ENCODE measurements at places on chromosomes 6 and 20. TPM values are rescaled to one million over a fixed set of nuclear protein-coding genes. Genes with fewer than 3 reads are reported as not detected.

- DNase-seq = no peak
Measured at GRCh38 chr6:132650429-132650828, 8.6 kb downstream of the TAAR1 start.

DNA sequence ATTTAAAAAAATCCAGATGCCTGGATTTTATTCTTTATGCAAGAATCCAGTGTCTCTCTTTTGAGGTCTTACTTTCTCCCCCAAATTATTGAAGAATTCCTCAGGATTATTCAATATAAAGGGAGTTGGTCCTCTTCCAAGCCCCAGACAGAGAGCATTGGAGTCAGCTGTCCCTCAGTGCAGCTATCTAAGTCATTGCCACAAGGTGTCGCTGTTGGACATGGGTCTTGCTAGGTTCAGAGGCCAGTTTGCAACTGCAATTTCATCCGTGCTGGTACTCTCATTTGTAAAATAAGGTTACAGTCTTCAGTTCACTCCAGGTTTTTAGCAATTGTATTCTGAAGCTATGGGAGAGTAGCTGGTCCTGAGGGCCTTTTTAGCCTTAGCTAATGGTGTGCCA is 27.8 kb downstream of the CCN2 start:
- peak; percentile 61 for DNase-seq

- no peak for DNase-seq
Measured at GRCh38 chr20:47817573-47817972, 32.3 kb upstream of the SULF2 start.

DNA sequence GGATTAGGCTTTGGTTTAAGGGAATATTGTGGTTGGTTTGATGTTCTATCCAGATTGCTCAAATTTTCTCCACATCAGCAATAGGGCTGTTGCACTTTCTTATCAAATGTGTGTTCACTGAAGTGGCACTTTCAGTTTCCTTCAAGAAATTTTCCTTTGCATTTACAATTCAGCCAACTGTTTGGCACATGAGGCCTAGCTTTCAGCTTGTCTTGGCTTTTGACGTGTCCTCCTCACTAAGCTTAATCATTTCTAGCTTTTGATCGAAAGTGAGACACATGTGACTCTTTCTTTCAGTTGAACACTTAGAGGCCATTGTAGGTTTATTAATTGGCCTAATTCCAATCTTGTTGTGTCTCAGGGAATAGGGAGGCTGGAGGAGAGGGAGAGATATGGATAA is 104.8 kb downstream of the FLRT3 start:
- DNase-seq = no peak

GRCh38 chr6:75863001-75863400 is 114.0 kb downstream of the MYO6 start:
- no peak for DNase-seq

DNA sequence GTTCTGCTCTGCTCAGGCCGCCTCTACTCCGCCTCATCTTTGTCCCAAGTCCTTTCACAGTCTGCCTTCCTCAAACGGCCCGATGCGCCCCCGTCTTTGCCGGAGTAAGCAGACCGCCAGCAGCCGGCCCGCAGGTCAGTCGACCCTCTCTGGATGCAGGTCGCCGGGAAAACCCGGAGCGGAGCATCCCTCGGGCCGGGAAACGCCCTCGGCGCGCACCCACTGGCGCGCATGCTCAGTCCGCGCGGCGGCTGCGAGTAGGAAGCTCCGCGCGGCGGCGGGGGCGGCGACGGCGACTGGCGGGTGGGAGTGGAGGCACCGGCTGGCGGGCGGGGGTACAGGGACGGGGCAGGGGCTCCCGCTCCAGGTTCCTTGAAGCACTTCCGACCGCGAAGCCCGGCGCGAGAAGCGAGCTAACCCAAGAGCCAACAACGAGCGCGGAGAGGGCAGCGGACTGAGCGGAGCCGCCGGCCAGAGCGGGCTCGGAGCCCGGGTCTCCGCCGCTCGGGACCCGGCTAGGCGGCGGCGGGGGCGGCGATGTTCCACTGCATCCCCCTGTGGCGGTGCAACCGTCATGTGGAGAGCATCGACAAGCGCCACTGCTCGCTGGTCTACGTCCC is at the start of gene LRRC1:
Gene LRRC1 (plus strand): TSS at position 286 of the 620 bp plus-strand sequence. CDS start 252 bp downstream, at position 538.
- peak; percentile 89 for DNase-seq

GRCh38 chr6:167485186-167485978 is 160.5 kb downstream of the TTLL2 start:
- DNase-seq = no peak

DNA sequence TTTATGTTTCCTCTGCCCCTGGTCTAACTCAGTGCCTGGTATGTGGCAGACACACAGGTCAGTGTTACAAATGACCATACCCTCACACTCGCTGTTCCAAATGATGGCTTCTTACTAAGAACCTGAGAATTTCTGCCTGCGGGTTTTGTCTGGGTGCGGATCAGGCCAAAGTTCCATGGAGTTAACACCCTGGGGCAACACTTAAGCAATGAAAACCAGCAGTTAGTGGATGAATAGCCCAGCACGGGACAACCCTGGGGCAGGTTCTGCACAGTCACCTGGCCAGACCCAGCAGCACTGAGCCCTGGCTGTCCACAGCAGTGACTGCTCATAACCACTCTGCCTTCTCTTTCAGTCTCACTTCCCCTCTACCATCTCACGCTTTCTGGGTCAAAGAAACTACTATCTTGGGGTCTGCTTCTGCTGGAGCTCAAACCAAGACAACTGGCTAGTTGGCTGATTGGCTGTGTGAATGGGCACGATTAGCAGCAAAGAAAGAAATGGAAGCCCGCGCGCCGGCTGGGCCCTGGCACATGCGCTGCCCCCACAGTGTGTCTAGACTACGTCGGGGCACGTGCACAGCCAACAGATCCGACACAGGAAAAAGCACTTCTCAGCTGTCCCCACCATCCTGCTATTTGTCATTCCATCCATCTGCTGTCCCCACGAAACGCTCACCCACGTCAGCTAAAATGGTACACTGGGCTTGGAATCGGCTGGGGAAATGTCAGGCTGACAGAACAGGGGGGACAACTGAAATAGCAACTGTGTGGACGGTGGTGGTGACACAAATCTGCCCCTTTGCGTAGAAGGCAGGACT is 36.6 kb downstream of the MGME1 start:
- DNase-seq = no peak

PLCB1 gene
- 1.9 TPM for total RNA-seq

EXOC2 gene
- total RNA-seq = 31.9 TPM

GRCh38 chr6:13429406-13429753 is 58.0 kb downstream of the GFOD1 start:
- no peak for DNase-seq

- DNase-seq = peak; percentile 61
Measured at GRCh38 chr20:31569163-31570020, 35.7 kb upstream of the ID1 start.

PEDS1 gene
- 30.3 TPM for total RNA-seq

DNA sequence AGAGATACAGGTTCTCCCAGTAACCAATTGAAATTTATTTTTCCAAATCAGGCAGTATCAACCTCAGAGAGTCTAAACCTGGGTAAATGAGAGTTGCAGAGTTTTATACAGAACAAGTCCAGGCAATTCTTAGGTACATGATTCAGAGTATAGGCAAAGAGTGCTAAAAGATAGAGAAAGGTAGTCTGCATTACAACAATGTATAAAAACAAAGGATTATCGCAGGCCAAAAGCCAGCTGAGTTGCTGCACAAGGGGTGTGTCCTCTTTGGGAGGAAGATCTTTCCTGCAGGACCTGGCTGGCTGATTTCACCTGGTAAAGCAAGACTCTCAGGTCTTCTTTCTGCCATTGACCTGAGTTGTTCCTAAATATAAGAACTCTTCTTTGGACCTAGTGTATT is 48.9 kb upstream of the ECHDC1 start:
- DNase-seq = no peak

CST5 gene
- total RNA-seq = not detected

GRCh38 chr20:58994390-58995159 is 12.5 kb downstream of the CTSZ start:
- no peak for DNase-seq

CFB gene
- total RNA-seq = 0.60 TPM

DNA sequence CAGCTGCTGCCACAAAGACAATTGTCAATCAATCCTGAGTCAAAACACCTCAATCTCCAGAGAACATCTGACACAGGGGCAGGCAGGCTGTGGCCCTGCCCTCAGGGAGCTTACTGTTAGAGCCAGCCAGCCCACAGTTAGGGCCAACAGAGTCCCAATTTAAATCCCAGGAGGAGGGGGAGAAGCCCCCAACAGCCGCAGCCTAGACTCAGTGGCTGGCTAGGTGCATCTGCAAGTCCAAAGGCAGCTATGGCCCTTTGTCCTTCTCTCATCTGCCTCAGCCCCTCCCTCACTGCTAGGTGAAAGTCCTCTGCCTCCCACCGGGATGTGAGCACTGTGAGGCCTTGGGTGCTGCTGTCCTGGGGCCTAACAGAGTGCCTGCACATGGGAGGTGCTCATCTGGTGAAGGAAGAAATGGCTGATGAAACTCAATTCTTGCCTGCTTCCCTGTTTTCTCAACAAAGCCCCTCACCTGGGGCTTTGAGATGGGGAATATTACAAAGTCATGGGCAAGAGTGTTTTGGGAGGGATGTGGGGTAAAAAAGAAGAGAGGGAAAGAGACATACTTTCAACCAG is 33.7 kb upstream of the VEGFA start:
- DNase-seq = no peak

GRCh38 chr6:90131125-90131524 is 165.5 kb downstream of the BACH2 start:
- no peak for DNase-seq

- DNase-seq = no peak
Measured at GRCh38 chr6:126797981-126798380, 320.5 kb upstream of the RSPO3 start.

SLC22A16 gene
- total RNA-seq = not detected

- DNase-seq = no peak
Measured at GRCh38 chr6:37783025-37783855, 36.3 kb upstream of the ZFAND3 start.

SNHG17 gene
- total RNA-seq = 33.4 TPM

GRCh38 chr20:24131684-24132083 is 143.1 kb upstream of the GGTLC1 start:
- no peak for DNase-seq

GRCh38 chr6:79628466-79629288 is 2.5 kb upstream of the SH3BGRL2 start:
- no peak for DNase-seq

- no peak for DNase-seq
Measured at GRCh38 chr6:143543435-143543834, 31.9 kb upstream of the FUCA2 start.

GRCh38 chr6:41747256-41748101 is at the start of gene PGC:
TSS of gene PGC (minus strand) at chr6:41747397. CDS start at chr6:41747334, 63 bp downstream.
- no peak for DNase-seq

DNA sequence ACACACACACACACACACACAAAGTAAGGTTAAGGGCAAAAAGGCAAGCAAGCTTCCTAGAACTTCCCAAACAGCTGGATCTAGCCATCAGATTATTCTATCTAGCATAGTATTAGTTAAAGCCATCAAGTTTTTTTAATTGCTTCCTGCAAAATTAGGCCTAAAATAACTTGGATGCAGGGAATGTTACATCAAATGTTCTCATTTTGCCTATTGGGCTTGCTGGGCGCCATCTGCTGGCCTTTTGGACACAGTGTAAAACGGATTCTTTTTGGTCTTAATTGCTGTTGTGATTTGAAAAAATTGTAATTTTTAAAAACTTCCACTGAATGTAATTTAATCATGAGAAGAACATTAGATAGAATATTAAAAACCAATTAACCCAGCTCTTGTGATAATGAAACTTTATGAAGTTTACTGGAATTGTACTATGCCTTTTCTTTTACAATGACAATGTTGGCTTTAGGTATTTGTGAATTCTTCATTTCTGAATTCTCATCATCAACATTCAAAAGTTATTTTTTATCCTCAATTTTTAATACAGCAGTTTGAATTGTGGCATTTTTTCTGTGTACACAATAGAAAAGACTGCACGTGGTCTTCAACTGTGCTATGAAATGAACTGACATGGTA is 6.8 kb downstream of the MKKS start:
- peak; percentile 57 for DNase-seq

SUMO4 gene
- total RNA-seq = 8.1 TPM

GRCh38 chr20:53488775-53489272 is 104.8 kb downstream of the ZNF217 start:
- no peak for DNase-seq

DNA sequence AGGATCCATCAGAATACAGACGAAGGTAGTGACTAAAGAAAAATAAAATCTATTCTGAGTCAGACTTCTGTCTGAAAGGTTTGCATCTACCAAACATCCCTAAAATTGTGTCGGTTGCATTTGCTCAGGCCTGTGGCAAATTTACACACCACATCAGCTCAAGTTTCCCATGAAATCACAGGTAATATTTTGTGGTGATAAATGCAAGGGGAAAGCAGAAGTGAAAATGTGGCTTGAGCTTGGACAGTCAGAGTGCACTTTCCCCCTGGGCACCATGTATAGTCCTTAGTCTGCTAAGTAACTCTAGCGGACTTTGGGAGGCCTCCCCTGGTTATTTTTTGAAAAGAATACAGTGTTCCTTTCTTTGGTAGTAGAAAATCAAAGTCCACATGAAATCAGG is 159.1 kb downstream of the PKHD1 start:
- DNase-seq = no peak

DNA sequence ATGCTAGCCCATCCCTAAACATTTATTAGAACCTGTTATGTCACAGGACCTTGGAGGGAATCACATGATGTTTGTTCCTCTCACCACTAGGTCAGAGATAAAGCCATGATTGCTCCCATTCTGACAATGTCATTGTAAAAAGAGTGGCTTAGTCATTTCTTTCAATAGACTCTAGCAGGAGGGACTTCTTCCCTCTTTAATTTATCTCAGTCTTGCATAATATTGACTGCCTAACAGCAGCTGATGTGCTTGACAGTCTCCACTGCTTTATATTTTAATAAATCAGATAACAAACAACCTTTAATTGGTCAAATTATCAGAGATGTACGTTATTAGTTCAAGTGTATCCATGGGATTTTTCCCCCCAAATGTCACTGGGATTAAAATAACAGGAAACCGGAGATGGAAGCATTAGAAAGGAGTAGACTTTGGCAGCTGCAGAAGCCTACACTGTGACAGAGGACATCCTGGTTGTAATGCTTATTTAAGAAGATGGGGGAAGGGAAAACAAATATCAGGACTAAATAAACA is 39.6 kb downstream of the LAMA4 start:
- DNase-seq = no peak

- DNase-seq = no peak
Measured at GRCh38 chr6:104623052-104623690, 236.5 kb downstream of the HACE1 start.

DNA sequence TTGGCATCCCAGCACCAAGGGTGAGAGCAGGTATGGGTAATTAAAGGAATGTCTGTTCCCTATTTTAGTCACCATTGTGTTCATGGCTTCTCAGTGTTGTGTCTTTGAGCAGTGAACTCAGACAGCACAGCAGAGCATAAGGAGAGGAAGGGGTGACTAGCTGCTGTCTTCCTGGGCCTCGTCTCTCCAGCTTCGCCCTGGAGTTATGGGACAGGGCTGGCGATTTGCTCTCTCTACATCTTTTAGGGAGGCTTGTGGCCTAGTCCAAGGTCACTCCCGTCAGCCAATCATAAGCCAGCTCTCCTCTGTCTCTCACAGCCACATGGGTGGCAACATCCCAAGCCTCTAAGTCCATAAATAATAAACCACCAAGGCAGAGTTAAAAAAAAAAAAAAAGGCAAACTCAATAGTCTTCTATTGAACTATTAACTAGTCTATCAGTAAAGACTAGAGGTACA is 7.3 kb downstream of the CST3 start:
- DNase-seq = no peak

- no peak for DNase-seq
Measured at GRCh38 chr20:63386491-63386890, 25.3 kb upstream of the CHRNA4 start.

Data from activated CD4-positive, alpha-beta memory T cell treated with anti-CD3 and anti-CD28 coated beads, Interleukin-2, amount 10 ng/mL, durations not matched to agents 7 days and 5 days (primary cell).